ENCODE measurements at places on chromosomes 6 and 20.

- no peak for DNase-seq
Measured at GRCh38 chr6:34230653-34231371, 5.9 kb upstream of the HMGA1 start.

DNA sequence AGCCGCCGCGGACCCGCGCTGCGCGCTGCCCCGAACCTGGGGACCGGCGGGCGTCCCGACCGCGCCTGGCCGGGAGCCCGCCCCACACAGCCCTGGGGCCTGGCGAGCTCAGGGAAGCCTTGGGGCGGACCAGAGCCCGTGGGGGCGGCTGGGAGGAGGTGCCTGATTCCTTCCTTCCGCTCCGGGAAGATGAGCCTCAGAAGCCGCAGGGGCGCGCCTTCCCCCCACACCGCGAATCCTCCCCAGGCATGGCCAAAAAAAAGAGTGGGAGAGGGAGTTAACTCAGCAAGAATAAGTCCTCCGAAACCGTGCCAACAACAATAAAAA lies at the start of gene CBLN4:
Gene CBLN4, minus strand, starts transcription at position 131 of the 327 bp plus-strand sequence. CDS start 1,348 bp downstream, outside the sequence.
- DNase-seq = no peak

DNA sequence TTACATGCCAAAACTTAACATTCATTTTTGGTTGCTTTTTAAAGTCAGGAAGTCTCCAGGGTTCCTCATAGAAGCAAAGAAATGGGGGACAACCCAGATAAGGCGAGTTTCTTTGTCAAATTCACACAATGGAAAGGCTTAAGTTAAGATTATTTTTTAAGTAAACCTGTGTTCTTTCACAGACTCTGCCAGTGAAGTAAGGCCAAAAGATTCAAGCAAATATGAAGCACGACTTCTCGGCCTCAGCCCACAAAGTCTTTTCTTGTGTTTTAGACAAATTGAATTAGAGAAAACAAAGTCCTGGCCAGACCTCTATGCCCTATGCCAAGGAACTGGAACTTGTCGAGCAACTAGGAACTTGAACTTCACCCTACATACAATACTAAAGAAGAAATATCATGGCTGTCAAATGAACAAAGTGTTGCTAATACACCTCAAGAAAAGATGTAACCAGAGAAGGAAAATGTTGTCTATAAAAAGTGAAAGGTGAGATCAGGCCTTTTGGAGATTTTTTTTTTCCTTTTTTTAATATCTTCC lies 540.0 kb upstream of the JARID2 start:
- no peak for DNase-seq

- no peak for DNase-seq
Measured at GRCh38 chr6:127494240-127494767, 24.8 kb downstream of the MTCL3 start.

GRCh38 chr20:19968466-19969073 lies 48.6 kb upstream of the NAA20 start:
- no peak for DNase-seq

DNA sequence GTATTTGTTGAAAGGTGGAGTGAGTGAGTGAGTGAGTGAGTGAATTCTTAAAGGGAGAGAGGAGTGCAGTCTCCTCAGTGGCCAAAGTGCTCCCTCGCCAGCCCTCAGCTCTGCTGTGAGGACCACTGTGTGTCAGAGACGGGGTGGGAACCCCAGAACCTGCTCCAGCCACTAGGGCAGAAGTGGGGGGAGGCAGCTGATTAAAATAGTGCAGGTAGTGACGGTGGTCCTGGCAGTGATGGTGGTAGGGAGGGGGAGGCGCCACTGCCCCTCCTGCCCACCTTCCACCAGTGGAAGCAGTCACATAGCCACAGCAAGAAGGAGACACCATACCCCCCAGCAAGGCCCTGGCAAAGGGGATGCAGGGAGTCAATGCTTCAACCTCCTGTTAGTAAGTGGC lies 133.5 kb downstream of the PHACTR3 start:
- DNase-seq = no peak

DNA sequence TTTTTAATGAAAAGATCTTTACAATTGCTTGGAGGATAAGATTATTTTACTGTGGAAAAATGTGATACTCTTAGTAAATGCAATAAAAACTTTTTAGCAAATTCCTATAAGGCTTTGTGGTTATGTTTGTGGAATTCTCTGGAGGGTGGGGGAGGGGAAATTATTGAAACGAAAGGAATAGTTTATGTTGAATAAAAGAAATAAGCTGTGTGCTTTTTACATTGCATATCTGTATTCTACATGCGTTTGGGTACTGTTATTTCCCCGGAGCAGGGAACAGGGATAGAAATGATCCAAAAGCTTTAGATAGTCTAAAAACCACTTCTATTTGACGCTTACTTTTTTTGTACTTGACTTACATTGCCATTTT lies 143.8 kb downstream of the SLC16A10 start:
- no peak for DNase-seq

- no peak for DNase-seq
Measured at GRCh38 chr20:62370115-62370806, 3.1 kb upstream of the LAMA5 start.

- no peak for DNase-seq
Measured at GRCh38 chr20:34322267-34323105, 19.3 kb upstream of the AHCY start.

GRCh38 chr20:49573900-49574416 lies 6.0 kb upstream of the PTGIS start:
- no peak for DNase-seq

DNA sequence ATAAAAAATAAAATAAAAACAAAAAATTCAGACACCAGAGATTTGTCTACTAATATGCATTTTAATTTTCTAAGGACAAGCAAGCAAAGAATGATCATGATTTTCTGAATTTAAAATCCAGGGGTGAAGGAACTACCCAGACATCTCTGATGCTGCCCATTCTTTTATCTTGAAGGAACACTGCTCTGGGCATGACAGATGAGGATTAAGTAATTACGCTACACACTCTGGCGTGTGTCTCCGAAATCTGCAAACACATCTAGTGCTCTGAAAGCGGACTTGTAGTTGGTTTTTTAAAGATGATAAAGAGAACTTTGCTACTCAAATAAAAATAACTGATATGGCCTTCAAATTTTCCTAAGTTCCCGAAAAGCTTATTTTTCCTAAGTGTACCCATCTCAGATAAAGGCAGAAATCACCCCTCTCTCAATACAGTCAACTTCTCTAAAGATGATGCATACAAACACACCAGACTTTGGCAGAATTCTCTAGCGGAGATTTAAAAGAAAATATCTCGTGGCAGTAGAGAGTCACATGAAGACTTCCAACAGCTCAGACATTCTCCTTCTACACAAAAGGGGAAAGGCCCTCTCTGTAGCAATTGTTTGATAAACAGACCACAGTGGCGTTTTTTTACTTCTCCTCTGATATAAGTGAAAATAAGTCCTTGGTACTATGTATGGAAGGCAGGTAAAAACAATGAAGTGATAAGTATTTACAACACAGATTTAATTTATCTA lies 133.8 kb downstream of the BACH2 start:
- no peak for DNase-seq

DNA sequence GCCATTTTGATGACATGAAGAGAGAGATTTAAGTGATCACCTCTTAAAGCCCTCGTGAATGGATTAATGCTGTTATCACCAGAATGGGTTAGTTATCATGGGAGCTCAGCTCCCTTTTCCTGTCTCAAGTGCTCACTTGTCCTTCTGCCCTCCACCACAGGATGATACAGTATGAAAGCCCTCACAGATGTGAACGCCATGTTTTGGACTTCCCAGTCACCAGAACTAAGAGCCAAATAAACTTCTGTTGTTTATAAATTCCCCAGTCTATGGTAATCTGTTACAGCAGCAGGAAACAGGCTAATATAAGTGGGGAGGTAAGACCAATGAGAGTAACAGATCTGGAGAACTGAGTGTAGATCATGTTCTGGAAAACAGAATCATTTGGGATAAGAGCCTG lies 493.2 kb downstream of the CDKAL1 start:
- no peak for DNase-seq

- DNase-seq = no peak
Measured at GRCh38 chr20:49712996-49713752, 504 bp downstream of the B4GALT5 start.

DNA sequence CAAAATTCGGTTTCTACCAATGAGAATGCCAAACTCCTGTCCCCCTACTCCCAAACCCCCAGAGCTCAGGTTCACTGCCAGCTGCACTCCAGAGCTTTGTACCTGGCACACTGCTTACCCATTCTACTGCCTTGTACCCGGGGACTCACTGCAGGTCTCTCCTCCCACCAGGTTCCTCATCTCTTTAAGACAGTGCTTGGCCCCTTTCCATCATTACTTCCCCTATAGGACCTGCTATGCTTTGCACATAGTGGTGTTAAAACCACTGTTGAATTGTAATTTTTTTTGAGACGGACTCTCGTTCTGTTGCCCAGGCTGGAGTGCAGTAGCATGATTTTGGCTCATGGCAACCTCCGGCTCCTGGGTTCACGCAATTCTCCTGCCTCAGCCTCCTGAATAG lies 25.9 kb downstream of the LYRM4 start:
- no peak for DNase-seq

GRCh38 chr6:137953761-137954160 lies 86.7 kb downstream of the TNFAIP3 start:
- no peak for DNase-seq

DNA sequence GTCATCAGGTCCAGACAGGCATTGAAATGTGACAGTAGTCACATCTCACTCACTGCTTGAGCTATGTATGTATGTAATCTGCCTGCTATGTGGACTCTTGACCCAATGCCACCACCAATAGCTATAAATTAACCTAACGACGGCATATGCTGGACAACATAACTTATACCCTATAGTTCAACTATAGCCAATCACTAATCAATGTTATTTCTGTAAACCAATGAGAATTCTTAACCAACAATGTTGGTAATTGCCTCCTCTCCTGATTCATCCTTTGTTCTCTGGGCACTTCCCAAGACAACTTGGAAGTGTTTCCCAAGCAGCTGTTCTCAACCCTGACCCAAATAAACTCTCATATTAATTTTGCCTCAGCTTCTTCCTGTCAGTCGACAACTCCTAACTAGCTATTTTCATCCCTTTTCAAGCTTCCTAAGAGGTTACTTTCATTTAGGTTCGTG lies 24.1 kb upstream of the SERPINB1 start:
- DNase-seq = no peak

DNA sequence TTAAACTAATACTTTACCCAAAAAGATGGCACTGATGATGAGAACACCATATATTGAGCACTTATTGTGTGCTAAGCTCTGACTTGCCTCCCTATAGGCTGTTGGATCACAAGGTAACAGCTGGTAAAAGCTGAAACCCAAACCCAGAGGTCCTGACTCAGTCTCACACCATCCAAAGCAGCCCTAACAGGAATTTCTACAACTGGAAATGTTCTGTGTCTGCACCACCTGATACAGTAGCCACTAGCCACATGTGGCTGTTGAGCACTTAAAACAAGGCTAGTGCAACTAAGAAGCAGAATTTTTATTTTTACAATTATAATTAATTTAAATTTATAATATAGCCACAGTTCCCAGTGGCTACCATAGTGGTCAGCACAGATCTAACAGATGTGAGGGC lies 15.6 kb upstream of the MATN4 start:
- DNase-seq = no peak

- no peak for DNase-seq
Measured at GRCh38 chr6:36979347-36979742, 6.7 kb downstream of the MTCH1 start.

DNA sequence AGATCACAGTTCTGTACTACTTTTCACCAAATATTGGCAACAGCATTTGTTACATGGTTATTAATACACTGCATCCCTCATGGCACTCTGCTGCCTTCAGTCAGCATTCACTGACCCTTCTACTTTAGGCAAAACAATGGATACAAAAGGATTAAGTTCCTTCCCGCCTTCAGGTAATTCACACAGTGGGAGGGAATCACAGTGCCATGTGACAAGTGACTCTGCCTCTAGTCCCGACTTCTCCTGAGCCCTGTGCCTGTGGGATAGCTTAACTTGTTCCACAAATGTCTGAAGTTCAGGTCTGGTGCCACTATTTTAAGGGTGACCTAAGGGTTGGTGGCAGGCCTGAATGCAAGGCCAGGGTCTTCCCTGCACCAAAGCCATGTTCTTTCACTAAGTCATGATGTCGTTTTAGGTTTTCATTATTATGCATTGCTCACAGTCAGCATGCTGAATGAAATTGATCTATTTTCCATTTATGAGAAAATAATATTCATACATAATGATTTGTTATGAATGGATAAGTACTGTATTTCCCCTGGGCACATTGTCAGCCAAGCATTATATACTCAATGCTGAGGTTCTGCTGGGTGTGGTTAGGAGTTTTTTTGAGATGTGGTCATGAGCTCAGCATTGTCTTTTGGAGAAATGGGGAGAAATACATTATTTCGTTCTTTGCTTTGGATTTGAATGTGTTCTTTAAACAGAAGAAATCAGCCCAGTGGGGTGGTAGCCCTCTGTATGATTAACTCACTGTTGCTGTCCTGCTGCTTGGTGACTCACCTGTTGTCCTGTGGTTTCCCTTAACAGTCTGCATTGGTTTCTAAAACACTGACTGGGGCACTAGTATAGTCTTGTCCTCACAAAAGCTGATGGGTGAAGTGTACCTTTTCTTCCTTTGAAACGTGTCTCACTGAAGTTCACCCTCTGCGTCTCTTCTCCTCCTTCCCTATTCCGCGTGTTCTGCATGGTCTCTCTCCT lies 66.4 kb downstream of the AFDN start:
- no peak for DNase-seq

DNA sequence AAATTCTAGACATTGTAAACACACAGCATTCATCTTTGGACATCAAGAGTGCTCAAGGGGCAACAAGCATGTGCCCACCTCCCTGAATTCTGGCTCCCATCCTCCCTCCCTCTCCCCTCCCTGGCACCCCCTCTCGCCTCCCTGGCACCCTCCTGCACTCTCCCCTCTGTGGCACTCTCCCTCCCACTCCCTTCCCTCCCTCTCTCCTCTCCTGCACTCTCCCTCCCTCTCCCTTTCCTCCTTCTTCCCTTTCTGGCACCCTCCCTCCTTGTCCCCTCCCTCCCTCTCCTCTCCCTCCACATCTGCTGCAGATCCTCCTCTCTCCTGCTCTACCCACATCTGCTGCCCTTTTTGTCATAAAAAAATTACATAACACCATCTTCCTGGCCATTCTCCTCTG lies 113.0 kb upstream of the SLC22A23 start:
- DNase-seq = no peak

GRCh38 chr6:70764706-70765105 lies 97.0 kb downstream of the SMAP1 start:
- DNase-seq = no peak

DNA sequence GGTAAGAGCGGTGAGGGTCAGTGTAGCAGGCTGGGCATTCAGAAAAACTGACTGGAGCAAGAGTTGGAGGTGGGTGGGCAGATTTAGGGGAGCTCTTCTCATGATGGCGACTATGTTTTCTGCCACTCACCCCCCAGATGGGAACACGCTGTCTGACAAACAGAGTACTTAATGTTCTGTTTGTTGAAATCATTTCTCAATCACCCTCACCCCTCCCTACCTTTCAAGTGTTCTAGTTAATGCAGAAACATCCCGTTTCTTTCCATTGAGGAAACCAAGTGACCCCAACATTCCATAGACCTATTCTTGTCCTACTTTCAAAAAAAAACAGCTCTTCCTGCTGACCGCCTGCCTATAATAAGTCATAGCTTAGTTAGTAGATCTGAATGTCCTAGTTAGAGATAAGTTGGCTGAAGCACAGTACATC lies 132.5 kb upstream of the NEDD9 start:
- no peak for DNase-seq
